ENCODE measurements at places on chromosomes 5 and 9. TPM values are rescaled to one million over a fixed set of nuclear protein-coding genes. Genes with fewer than 3 reads are reported as not detected.

Gene SOHLH1
- total RNA-seq: not detected

Gene STPG3
- total RNA-seq: not detected

Gene NEUROG1
- not detected for total RNA-seq

Gene TRMO
- total RNA-seq: 17.3 TPM

Gene CACNA1B
- 0.29 TPM for total RNA-seq

Gene MAP1B
- 20.5 TPM for total RNA-seq

Gene LRRC19
- 0.64 TPM for total RNA-seq

Gene SMIM32
- not detected for total RNA-seq

Gene LCN10
- total RNA-seq: 11.2 TPM

Gene PCDHGB4
- total RNA-seq: 4.2 TPM

Gene PKD2L2
- total RNA-seq: not detected

Gene GMCL2
- not detected for total RNA-seq

Gene NXNL2
- not detected for total RNA-seq

Gene SLC34A1
- not detected for total RNA-seq

Gene PPIC
- total RNA-seq: 43.0 TPM

Gene TMEM267
- total RNA-seq: 12.0 TPM

Gene PCDHA1
- total RNA-seq: not detected

Gene GCNT4
- 2.8 TPM for total RNA-seq

Gene IDNK
- total RNA-seq: 6.2 TPM

Gene SPATA6L
- 12.6 TPM for total RNA-seq

Gene SLC6A3
- total RNA-seq: 0.52 TPM

Gene SPOCK1
- 4.0 TPM for total RNA-seq

Gene GNA14
- total RNA-seq: 15.7 TPM

Gene SLC6A7
- total RNA-seq: not detected

Gene SSNA1
- 55.5 TPM for total RNA-seq

Gene SV2C
- 0.32 TPM for total RNA-seq

Gene IFNA13
- not detected for total RNA-seq

Gene ESM1
- total RNA-seq: 2.7 TPM

Gene ARL14EPL
- not detected for total RNA-seq

Gene GRIA1
- total RNA-seq: 21.9 TPM

Gene CREBRF
- 47.4 TPM for total RNA-seq

Gene TEX48
- not detected for total RNA-seq

Gene IFNA2
- total RNA-seq: not detected

Gene COL5A1
- 37.8 TPM for total RNA-seq

Gene DRD1
- 0.58 TPM for total RNA-seq

Gene LTC4S
- total RNA-seq: 22.6 TPM

Gene SPRY4
- total RNA-seq: 89.8 TPM

Gene GM2A
- 104 TPM for total RNA-seq

Gene HOMER1
- 7.4 TPM for total RNA-seq

Gene SMC5
- 32.6 TPM for total RNA-seq

Gene INSL4
- total RNA-seq: not detected

Gene ARID3C
- not detected for total RNA-seq

Gene GLRA1
- not detected for total RNA-seq

Gene DDX46
- 37.4 TPM for total RNA-seq

Gene C9orf50
- total RNA-seq: not detected

Gene TTC39B
- 46.9 TPM for total RNA-seq

Gene FBP2
- total RNA-seq: not detected

Gene TAF11L5
- not detected for total RNA-seq

Gene TXNDC8
- total RNA-seq: not detected

Gene FAM200C
- total RNA-seq: 2.8 TPM

Gene SPINK7
- not detected for total RNA-seq

Gene SELENOP
- total RNA-seq: 884 TPM

Gene PCDHA6
- total RNA-seq: 0.64 TPM

Gene SLCO6A1
- total RNA-seq: not detected

Gene SAPCD2
- 0.84 TPM for total RNA-seq

Gene GNG10
- total RNA-seq: 33.4 TPM

Gene ADCY2
- total RNA-seq: 0.17 TPM

Gene KCNMB1
- total RNA-seq: 1.5 TPM

Data from upper lobe of right lung (tissue), 1 donor.